Mesothelial cell of epicardium (in vitro differentiated cells): ENCODE measurements at places on chromosomes 5 and 9. TPM values are rescaled to one million over a fixed set of nuclear protein-coding genes. Genes with fewer than 3 reads are reported as not detected.

- no peak overlapping the region for H3K27ac ChIP-seq
- H3K27me3 ChIP-seq: no peaks in the 10 kb centered on the region
- H3K4me3 ChIP-seq: no peak overlapping the region
- peaks cover 46% of the 10 kb centered on the region for H3K36me3 ChIP-seq
- no peak for DNase-seq
Observed at GRCh38 chr5:160048131-160048530, 39.2 kb downstream of the TTC1 start.

Gene GMCL2
- not detected in 3 replicates for total RNA-seq

Gene TUSC1
- total RNA-seq: not detected in 3 replicates

DNA sequence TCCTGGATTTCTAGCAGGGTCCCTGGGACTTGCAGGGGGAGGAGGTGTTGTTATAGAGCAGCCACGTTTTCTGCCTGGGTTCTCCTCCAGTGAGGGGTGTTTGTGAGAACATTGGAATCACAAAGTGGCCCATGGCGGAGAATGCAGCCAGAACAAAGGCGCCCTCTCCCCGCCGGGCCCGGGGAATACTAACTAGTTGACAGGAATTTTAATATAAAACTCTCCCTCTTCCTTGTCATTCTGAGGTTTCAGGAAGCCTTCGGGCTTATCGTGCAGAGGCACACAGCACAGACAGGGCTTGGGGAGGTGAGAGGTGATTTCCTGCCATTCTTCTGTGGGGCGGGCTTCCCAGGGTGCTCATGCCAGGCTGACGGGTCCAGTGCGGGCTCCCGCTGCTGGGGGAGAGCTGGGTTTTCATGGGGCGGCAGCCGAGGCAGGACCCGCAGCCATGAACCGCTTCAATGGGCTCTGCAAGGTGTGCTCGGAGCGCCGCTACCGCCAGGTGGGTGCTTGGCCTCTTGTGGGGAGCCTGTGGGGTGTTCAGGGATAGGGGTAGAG is 37.7 kb downstream of the RGS3 start:
- no peak overlapping the region for H3K4me3 ChIP-seq
- H3K27ac ChIP-seq: peak overlapping the region; percentile 69
- H3K27me3 ChIP-seq: no peaks in the 10 kb centered on the region
- peaks cover 12% of the 10 kb centered on the region for H3K4me1 ChIP-seq
